H4 (cell line): ENCODE measurements at places on chromosomes 7 and 10. TPM values are rescaled to one million over a fixed set of nuclear protein-coding genes. Genes with fewer than 3 reads are reported as not detected.

DNA sequence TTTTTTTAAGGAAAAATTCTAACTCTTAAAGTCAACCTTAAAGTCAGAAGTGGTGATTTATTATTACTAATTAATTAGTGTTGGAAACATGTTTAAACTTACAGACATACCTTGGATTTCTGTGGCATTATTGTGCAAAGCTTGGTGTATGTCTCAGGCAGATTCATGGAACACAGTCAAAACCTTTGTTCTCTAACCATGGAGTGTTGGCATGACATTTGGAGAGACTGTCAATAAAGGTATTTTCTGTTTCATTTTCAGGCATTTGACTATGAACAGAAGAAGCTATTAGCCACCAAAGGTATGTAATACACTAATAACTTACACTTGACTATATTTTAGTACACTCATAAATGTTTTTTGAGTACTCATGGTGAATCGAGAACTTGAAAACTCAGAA, 293.7 kb downstream of the BICC1 start:
- DNase-seq, result no peak

DNA sequence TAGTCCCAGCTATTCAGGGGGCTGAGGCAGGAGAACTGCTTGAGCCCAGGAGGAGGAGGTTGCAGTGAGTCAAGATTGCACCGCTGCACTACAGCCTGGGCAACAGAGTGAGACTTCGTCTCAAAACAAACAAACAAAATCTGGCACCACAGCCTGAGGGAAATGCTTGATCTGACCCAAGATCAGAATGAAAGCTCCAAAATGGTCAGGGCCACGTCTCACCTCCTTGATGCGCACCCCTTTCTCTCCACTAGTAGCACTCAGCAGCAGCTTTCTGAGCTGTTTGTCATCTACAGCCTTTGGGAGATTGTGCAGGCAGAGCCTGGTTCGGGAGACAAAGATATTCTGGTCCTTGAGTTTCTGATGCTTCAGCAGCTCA, 22.7 kb downstream of the RBM28 start:
- DNase-seq, result no peak

Gene CELF2
- total RNA-seq, result 0.72 and 0.77 TPM in 2 replicates

Gene ABCC2
- 2.1 and 4.0 TPM in 2 replicates for total RNA-seq

- no peak for DNase-seq
Observed at GRCh38 chr7:100467638-100468373, 3.7 kb upstream of the SPACDR start.

DNA sequence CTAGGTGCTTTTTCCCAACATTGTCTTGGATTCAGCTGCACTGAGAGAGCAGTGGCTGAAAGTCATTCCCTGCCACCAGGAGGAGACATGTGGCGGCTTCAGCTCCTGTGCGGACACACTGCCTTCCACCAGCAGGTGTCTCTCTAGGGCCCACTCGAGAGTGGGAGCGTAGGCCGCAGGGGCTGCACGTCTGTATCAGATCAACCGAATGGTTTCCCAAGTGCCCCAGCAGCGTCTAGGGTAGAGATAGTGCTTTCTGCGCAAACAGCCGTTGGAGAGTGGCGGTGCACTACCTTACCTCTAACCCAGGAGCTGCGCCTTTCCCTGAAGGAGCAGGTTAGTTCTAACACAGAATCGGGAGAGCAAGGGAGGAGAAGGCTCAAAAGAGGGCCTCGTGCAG, 31.7 kb downstream of the PAPOLB start:
- peak; percentile 87 for DNase-seq

DNA sequence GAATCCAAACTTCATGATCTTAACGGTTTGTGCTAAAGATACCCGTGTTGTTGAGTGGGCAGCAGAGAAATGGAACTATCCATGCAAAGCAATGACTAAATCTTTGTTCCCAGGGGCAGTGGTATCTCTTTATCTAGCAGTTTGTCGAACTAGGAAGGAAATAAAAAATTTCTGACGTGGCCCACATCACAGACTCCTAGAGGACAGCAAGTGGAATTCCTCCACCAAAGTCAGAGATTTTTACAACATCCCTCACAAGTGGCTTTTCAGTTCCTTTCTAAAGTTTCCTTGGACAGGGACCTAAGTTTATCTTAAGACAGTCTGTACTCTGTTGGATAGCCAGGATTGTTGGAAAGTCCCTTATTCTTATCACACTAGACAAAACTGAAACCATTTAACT, 136.0 kb downstream of the RAPGEF5 start:
- no peak for DNase-seq

Gene FAM237B
- total RNA-seq, result not detected in 2 replicates

Gene VAX1
- not detected in 2 replicates for total RNA-seq

DNA sequence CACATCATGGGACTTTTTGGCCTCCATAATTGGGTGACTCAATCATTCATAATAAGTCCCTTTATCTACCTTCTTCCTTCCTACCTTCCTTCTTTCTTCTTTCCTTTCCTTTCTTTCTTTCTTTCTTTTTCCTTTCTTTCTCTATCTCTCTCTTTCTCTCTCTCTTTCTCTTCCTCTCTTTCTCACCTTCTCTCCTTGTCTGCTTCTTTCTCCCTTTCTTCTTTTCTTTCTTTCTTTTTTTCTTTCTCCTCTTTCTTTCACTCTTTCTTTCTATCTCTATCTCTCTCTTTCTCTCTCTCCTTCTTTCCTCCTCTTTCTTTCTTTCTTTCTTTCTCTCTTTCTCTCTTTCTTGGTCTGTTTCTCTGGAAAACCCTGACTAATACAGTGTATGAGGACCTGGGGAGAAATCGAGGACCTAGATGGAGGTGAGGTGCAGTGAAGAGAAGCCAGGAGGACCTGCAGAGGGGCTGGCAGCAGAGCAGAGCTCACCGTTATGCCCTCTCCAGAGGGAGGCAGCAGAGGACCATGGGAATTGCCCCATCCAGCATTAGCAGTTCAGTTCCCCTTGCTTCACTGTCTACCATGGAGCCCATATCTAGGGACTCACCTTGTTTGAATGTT, 52.7 kb upstream of the BTRC start:
- no peak for DNase-seq

- peak; percentile 79 for DNase-seq
Observed at GRCh38 chr7:70693686-70694433, 438.1 kb upstream of the GALNT17 start.

Gene CALHM3
- total RNA-seq, result 0.23 TPM in 1 of 2 replicates, not detected in the other

Gene STRIP2
- total RNA-seq, result 2.2 and 3.7 TPM in 2 replicates

Gene ZNF804B
- 0.10 and 0.17 TPM in 2 replicates for total RNA-seq

DNA sequence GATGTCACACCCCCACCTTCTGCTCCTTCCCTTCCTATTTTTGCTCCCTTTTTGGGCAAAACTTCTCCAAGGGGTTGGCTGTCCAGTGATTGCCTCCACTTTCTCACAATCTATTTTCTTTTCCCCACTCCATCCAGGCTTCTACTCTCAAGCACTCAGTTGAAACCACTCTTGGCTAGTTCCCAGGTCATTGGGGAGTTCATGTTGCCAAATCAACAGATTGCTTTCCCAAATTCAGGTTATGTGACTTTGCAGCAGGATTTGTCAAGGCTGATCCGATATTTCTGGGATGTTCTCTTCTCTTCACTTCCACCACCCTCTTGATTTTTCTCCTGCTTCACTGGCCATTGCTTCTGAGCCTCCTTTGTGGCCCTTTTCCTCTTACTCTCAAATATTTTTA, 258.7 kb upstream of the SLC26A5 start:
- no peak for DNase-seq

DNA sequence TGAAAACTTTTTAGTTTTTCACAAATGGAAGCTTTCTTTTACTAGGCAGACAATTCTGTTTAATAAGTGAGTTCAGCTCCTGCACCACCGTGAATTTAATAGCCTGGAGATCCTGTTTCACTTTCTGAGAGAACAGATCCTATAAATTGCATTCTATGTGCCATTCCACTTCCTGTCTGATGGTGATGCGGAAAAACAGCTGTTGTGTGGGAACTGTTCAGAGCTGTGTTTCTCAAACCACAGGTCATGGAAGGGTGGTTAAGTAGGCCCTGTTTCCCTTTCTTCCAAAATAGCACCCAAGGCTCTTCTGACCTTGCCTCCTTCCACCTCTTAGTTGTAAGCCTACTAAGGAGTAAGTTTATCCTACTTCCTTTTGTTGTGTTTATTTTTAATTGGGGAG, 97.2 kb upstream of the DKK1 start:
- peak; percentile 94 for DNase-seq

Gene ASZ1
- 0.14 TPM in 1 of 2 replicates, not detected in the other for total RNA-seq

DNA sequence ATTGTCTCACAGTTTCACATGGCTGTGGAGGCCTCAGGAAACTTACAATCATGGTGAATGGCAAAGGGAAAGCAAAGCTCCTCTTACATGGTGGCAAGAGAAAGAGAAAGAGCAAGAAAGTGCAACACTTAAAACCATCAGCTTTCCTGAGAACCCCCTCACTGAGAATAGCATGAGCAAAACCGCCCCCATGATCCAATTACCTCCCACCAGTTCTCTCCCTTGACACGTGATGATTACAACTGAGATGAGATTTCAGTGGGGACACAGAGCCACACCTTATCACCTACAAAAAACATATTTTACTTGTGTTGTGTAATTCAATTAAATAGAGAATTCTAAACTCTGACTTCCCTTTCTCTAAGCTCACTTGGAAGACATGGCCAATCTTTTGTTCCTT, 80.2 kb downstream of the SEMA3C start:
- no peak for DNase-seq

DNA sequence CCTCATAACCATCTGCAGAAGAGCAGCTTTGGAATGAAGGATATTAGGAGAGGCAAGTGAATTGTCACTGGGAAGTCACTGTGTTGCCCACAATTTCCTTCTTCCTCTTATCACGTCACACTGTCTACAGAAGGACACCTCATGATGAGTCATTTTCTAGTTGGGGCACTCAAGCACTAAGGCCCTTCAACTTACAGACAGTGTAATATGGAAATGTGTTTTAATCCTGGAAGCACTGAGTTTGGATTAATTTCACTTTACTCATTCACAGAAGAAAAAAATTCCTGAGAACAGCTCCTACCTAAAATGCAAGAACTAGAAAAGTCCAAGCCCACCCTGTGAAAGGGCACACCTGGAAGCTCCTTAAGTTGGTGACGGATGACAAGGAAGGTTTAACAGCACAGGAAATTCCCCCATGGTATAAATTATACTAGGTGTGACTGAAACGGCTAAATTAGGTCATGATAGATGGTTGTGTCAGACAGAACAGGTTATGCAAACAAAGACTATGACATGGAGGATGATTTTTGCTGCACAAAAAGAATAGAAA, 56.6 kb downstream of the PARD3 start:
- peak; percentile 64 for DNase-seq

- DNase-seq, result no peak
Observed at GRCh38 chr7:3649250-3649649, 348.2 kb downstream of the SDK1 start.

Gene WNT16
- not detected in 2 replicates for total RNA-seq

DNA sequence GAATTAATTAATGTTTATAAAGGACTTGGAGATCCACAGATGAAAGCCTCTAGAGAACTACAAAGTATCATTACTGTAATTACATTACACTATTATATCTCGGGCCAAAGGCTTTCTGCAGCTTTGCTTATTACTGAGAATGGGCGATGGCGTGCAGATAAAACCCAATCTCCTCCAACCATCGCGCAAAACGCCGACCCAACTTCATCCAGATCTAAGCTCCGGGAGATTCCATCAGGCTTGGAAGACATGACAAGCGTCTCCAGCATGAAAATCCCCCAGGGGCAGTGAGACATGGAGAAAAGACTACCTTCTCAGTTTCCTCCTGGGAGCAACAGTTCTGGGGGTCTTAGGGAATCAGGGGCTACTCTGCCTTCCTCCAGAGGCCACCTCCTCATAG, 42.2 kb upstream of the CUX1 start:
- DNase-seq, result no peak

Gene NDUFB8
- 184 and 195 TPM in 2 replicates for total RNA-seq

GRCh38 chr7:2567679-2568278, 9.0 kb downstream of the IQCE start:
- no peak for DNase-seq

Gene FAM25A
- not detected in 2 replicates for total RNA-seq

DNA sequence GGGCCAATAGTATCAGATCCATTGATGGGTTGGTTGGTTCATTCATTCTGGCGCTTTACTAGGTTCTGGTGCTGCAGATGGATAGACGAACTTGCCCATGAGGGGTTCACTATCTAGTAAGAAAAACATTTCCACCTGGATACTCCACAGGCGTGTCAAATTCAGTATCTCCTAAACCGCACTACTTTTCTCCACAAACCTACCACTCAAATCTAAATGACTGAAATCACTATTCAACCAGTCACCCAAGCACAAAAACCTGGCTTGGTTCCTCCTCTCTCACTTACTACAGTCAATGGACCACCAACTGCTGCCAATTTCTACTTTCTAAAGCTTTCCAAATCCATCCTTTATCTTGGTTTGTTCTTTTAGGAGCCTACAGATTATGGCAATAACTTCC, 572 bp downstream of the AGK start:
- no peak for DNase-seq

DNA sequence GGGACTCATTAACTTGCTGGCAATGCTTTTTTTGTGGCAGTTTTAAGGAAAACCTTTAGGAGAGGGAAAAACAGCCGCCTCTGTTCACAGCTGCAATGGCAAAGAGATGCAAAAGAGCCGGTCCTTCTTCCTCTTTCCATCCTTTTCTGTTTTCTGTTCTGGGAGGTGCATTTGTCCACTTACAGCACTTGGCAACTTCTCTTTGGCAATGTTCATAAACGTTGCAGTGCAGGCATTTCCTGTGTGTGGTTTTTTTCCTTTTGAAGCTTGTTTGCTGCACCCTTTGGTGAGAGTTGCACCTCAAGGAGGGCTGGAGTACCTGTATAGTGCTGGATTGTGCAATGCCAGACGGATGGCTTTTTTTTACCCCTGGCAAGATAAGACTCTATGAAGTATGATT, 53.9 kb upstream of the HABP2 start:
- DNase-seq, result peak; percentile 16

Gene ABCB4
- total RNA-seq, result 0.17 and 0.27 TPM in 2 replicates

Gene C7orf33
- total RNA-seq, result not detected in 2 replicates

DNA sequence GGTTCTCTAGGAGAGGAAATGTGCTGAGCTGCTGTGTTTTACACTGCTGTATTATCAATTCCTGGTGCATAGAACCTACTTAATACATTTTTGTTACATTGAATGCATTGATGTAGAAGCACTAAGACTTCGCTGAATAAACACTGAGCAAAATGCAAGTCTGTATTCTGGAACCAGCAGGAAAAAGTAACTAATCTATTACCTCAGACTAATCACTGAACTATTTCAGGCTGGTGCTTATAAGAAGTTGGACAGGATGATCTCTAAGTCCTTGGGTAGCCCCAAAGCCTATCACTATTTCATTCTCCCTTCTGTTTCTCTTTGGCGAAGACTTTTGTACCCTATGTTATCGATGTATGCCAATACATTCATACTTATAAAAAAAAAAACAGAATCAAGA, 87.2 kb upstream of the LRRTM3 start:
- DNase-seq, result no peak

GRCh38 chr10:12484941-12485805, 135.8 kb downstream of the CAMK1D start:
- no peak for DNase-seq

GRCh38 chr10:31659665-31660064, 269.0 kb downstream of the ARHGAP12 start:
- DNase-seq, result no peak

- peak; percentile 96 for DNase-seq
Observed at GRCh38 chr10:42691361-42692120, 53.2 kb upstream of the ZNF33B start.
